Osteocyte (in vitro differentiated cells): ENCODE measurements at places on chromosomes 5 and 9. TPM values are rescaled to one million over a fixed set of nuclear protein-coding genes. Genes with fewer than 3 reads are reported as not detected.

CARD9 gene
- 0.89 and 0.94 TPM in 2 replicates for total RNA-seq

UHRF2 gene
- 66.7 and 69.6 TPM in 2 replicates for total RNA-seq

NR5A1 gene
- total RNA-seq = not detected in 2 replicates

GRAMD2B gene
- 78.2 and 93.7 TPM in 2 replicates for total RNA-seq

S1PR3 gene
- 1.6 and 2.1 TPM in 2 replicates for total RNA-seq

EGFLAM gene
- total RNA-seq = not detected in 2 replicates

ZNF879 gene
- total RNA-seq = 4.2 and 5.2 TPM in 2 replicates

RPL35 gene
- 885 and 912 TPM in 2 replicates for total RNA-seq

BAAT gene
- total RNA-seq = 0.13 TPM in 1 of 2 replicates, not detected in the other
